Posterior vena cava (tissue), 2 donors: ENCODE measurements at places on chromosomes 1 and 21. TPM values are rescaled to one million over a fixed set of nuclear protein-coding genes. Genes with fewer than 3 reads are reported as not detected.

- DNase-seq, result peak; percentile 75
Measured at GRCh38 chr1:15938628-15939161, 37.2 kb downstream of the ZBTB17 start.

DNA sequence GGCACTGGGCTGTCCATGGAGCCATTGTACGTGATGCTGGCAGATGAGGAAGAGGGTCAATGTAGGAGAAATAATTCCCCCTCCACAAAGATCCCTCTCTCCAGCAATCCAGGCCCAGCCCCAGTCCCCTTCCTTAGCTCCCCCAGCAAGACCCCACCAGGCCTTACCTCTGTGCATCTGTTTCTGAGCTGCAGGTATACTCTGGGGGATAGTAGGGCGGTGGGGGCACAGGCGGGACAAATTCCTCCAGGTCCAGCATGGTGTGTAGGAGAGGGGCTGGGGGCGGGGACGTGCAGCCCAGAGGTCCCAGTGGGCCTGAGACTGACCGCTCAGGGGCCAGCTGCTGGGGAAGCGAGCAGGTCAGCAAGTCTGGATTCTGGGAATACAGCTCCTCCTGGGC, 3.7 kb downstream of the ENTREP3 start:
- no peak for DNase-seq

- no peak for DNase-seq
Measured at GRCh38 chr21:34337741-34338140, 26.1 kb upstream of the KCNE2 start.

GRCh38 chr1:117877823-117878222, 51.6 kb downstream of the GDAP2 start:
- DNase-seq, result no peak

GRCh38 chr1:62415687-62416086, 21.2 kb upstream of the USP1 start:
- DNase-seq, result no peak

GRCh38 chr1:1788646-1789431, 10.6 kb upstream of the NADK start:
- no peak for DNase-seq

DNA sequence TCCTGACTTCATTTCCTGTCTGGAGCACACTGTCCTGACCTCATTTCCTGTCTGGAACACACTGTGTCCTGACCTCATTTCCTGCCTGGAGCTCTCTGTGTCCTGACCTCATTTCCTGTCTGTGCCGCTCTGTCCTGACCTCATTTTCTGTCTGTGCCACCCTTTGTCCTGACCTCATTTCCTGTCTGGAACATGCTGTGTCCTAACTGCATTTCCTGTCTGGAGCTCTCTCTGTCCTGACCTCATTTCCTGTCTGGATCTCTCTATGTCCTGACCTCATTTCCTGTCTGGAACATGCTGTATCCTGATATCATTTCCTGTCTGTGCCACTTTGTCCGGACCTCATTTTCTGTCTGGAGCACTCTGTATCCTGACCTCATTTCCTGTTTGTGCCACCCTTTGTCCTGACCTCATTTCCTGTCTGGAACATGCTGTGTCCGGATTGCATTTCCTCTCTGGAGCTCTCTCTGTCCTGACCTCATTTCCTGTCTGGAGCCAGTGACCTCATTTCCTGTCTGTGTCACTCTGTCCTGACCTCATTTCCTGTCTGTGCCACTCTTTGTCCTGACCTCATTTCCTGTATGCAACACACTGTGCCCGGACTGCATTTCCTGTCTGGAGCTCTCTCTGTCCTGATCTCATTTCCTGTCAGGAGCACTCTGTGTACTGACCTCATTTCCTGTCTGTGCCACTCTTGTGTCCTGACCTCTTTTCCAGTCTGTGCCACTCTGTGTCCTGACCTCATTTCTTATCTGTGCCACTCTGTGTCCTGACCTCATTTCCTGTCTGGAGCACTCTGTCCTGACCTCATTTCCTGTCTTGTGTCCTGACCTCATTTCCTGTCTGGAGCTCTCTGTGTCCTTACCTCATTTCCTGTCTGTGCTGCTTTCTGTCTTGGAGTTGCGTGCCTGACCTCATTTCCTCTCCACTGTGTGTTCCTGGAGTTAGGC, 27.6 kb downstream of the SKI start:
- DNase-seq, result no peak

DNA sequence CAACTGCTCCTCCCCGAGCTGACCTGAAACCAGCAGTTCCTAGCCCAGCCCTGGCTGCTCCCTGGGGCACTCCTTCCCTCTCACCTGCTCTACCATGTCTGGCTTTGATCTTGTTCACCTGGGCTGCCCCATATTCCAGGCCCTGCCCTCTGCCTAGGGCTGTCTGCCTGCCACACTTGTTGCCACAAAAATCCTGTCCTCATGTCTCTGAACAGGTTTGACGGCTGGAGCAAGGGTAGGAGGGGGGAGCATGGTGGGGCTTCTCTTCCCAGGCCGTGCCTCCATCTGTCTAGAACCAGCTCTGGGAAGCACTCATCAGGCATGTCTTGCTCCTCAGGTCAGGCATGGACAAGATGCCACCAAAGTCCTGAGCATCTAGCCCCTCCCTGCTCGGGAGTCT, 44.3 kb upstream of the WNT2B start:
- DNase-seq, result no peak

- DNase-seq, result no peak
Measured at GRCh38 chr1:20974951-20975350, 187.8 kb upstream of the HP1BP3 start.

GRCh38 chr1:207649865-207650580, 5.1 kb downstream of the CR1L start:
- DNase-seq, result no peak

The MYCL gene
- total RNA-seq, result 0.51 TPM

The KCNJ9 gene
- total RNA-seq, result not detected

The PGLYRP3 gene
- total RNA-seq, result not detected

The ATPAF1 gene
- 34.7 TPM for total RNA-seq

The AMY2A gene
- not detected for total RNA-seq

The PCAT6 gene
- 1.7 TPM for total RNA-seq
